Cerebellar nuclear complex (tissue), 1 donor: ENCODE measurements at places on chromosomes 12 and 14.

DNA sequence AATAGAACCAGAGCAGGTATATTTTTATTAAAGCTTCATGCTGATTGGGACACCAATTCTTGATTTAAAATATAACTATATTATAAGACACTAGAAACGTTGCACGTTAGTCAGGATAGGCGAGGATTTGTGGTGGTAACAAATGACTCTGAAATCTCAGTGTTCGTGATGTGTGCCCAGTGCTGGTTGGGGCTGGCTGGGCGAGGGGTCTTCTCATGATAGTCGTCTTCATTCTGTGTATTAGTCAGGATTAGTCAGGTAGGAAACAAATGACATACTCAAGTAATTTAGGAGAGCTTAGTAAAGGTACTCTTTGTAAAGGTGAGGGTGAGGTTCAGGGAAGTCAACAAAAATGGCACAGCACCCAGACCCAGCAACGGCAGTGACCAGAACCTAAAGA is 73.9 kb upstream of the HIF1A start:
- no peak for DNase-seq

DNA sequence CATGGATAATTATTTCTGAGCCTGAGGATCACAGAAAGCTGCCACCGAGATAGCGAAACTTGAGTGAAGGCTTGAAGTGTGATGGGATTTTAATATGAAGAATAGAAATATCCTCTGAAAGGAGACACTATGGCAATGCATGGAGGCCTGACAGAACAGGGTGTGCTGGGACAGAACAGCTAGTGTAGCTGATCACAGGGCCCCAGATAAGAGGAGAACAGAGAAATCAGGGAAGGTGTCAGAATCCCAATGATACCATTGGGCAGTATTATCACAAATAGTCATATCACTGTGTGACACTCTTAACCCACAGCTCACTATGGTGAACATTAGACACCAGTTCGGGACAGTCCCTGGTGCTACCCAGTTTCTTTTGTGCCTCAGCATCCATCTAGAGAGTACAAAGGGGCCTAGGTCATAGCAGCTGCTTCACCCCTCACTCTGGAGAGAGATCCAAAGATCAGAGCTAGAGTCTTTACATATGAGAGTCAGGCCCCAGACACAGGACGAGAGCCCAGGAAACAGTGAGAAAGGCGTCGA is 506 bp upstream of the OR10P1 start:
- DNase-seq, result no peak

- no peak for DNase-seq
Measured at GRCh38 chr12:93698307-93699092, 21.3 kb downstream of the CRADD start.

- DNase-seq, result no peak
Measured at GRCh38 chr12:122352394-122352793, 70.1 kb downstream of the CLIP1 start.

DNA sequence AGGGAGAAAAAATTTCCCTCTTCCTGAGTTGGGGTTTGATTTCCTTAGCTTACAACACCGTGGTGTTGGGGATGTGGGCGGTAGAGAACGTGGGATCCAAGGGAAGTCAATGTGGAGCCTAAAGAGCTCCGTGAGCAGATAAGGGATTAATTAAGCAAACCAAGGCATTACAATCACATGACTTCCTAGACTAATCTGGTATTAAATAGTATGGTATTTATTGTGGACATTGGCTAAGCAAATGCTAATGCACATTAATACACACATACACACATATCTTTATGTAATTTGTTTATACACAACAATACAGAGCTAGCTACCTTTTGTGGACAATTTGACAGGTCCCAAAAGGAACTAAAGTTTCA is 791 bp upstream of the RNF41 start:
- DNase-seq, result no peak

- no peak for DNase-seq
Measured at GRCh38 chr12:102680304-102680703, 199.9 kb upstream of the IGF1 start.

GRCh38 chr14:105066240-105067071 is 1.2 kb upstream of the GPR132 start:
- no peak for DNase-seq

DNA sequence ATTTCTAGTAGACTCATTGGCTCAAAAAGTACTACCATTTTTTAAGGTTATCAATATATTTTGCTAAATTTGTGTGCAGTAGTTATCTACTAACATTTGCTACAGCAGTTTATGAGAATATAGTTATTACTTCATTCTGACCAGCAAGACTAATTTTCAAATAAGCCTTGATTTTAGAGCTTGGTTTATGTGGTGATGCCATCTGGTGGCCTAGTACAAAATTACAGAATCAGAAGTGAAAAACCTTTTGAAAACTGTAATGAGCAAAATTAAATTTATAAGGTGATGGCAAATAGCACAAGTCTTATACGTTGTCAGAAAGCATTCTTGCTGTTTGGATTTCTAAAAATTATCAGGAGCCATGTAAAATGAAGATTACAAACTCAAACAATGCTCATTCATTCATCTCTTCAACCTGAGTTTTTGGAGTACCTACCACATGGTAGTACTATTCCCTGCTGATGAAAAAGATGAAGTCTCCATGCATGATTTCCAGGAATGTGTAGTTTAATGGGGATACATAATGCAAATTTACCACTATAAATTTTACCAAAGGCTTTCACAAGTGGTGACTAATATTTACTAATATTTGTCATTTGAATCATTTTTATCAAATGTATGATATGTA is 51.0 kb downstream of the MAGOHB start:
- peak; percentile 3 for DNase-seq

DNA sequence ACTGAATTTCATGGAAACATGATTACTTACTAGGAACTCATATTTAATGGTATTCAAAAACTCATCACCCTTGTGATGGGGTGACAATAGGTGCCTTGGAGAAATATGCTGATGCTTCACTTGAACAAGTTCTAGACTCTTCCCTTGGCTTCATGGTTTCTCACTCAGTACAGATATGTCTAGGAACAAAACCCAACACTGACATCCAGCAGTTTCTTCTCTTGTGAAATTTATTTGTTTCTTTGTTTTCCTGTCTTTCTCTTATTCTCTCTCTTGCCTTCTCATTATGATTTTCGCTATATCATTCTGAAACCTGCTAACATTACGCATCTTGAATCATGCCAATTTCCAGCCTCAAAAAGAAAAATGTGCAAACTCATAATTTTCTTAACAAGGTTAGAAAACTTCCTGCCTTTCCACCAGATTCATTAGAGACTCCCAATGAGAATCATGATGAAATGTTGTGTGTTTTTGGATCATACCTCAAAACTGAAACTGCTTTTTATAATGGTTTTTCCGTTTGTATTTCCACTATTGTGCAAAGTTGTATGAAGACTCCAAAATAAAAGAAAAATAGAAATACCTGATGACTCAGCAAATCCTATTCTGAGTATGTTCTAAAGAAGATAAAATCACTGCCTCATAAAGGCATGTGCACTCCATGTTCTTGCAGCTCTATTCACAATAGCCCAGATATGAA is 1021.5 kb downstream of the TMEM121 start:
- DNase-seq, result no peak

DNA sequence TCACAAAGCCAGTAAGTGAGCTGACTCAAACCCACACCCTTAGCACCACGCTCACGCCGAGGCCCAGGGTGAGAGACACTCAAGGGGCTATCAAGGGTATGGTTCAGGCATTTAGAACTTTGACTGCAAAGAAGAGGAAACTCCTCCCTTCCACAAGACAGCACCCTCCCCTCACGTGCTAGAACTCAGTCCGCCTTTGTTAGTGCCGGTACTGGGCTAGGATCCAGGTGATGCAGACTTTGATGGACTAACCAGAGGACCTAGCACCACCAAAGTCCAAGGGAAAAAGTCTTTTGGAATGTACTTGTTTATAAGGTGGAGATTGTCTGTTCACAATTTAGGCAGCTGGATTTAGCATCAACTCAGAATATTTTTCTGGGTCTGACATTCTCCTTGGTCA is 33.7 kb downstream of the VWF start:
- no peak for DNase-seq

- no peak for DNase-seq
Measured at GRCh38 chr12:102573237-102573636, 92.9 kb upstream of the IGF1 start.

DNA sequence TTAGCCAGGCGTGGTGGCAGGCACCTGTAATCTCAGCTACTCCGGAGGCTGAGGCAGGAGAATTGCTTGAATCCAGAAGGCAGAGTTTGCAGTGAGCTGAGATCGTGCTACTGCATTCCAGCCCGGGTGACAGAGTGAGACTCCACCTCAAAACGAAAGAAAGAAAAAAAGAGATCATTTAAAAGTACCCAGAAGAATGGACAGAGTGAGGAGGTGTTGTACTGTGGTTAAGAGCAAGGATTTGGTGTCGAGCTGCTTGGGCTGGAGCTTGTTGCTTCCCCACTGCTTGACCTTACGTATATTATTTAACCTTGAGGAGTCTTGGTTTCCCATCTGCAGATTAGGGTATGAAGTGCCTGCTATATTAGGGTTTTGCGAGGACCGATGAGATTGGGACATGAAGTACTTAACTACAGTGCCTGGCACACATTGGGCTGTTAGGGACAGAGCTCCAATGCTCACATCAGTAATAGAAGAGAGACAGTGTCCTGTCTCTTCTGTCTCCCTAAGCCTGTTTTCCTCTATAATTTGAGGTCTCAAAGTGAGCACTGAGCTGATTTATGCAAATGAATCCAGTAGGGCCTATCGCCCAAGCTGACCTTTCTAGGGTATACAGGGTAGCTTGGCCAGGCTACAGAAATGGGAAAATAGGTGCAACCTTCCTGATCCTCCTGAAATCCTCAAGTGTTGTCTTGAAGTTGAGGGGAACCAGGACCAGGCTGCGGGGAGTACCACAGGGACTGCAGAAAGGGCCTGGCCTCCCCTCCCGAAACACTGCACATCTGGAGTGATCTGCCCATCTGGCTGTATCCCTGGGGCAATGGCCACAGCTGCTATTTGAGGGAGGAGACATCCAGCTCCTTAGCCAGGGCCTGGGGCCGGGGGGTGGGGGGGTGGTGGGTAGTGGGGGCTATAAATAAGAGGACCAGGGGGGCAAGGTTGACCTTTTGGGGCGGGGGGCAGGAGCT is 8.6 kb upstream of the HDAC7 start:
- DNase-seq, result no peak

- DNase-seq, result no peak
Measured at GRCh38 chr12:86091681-86092080, 164.5 kb downstream of the MGAT4C start.

- DNase-seq, result no peak
Measured at GRCh38 chr12:116731801-116732200, 6.1 kb downstream of the SPRING1 start.

GRCh38 chr12:127635838-127636237 is 631.1 kb upstream of the TMEM132C start:
- no peak for DNase-seq

- no peak for DNase-seq
Measured at GRCh38 chr14:76007379-76007778, 21.8 kb downstream of the IFT43 start.

DNA sequence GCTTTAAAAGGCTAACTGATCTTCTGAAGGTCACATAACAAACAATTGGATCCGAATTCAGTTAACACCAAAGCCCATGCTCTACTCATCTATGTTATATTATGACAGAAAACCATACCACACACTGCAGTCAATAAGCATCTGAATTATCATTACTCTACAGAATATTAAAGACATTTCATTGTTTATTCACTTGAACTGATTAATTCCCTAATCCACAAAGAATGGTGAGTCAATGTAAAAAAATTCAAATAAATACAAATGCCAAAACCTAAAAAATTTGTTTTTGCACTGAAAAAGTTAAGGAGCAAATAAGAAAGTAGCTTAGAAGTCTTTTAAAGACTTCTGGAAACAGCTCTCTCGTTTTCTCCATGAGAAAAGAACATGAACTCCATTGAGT is 13.7 kb downstream of the NID2 start:
- no peak for DNase-seq

DNA sequence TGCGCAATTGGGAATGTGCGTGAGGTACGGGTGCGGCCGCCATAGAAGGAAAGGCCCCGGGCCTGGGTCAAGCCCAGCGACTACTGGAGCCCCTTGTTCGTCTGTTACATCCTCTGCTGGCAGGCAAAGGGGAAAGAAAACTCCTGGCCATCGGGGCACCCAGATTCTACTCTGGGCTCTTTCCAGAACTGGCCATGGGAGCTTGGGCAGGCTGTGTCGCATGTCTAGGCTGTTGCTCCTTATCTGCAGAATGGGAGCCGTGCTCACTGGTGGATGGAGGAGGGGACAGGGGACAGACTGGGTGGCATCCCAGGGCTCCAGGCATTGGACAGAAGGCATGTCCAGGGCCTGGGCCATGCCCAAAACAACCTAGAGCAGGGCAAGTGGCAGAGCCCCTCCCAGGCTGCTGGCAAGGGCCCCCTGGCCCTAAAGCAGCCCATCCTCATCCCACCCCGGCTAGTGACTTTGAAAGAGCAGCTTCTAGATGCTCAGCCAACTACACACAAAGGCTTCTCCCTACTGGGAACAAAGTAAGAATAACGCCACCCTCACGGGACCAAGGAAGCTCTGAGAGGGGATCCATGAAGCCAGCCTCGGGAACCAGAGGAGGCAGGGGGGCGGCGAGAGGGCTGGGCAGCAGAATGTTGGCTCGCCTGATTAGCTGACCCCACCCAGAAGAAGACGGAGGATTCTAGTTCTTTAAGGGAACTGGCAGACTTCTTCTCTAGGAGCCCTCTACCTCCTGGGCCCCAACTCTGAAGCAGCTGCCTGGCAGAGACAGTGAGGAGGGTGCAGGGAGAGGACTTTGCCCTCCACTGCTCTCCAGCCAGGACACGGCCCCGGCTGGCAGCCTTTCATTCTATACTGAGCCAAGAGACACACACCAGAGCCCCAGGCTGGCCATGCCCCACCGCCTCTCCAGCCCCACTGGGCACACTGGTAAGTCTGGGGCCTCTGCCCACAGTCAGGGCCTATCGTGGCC is 96.8 kb downstream of the SINHCAF start:
- DNase-seq, result no peak

DNA sequence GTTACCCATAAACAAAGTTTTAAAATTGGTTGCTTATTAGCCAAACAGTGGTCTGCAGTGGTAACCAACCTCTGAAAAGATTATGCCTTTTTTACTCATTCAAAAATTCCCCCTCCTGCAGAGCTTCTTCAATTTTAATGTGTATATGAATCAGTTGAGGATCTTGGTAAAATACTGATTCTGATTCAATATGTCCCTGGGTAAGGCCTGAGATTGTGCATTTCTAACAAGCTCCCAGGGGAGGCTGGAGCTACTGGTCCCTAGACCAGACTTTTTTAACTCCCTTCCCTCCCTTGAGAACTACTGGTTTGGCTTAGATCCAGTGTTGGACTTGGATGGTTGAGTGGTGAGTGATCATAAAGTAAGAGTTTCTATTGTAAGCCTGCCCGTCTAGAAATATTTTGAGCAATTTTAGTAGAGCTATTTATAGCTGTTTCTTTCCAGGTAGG is 90.2 kb downstream of the FUT8 start:
- no peak for DNase-seq
